Activated CD4-positive, alpha-beta T cell treated with anti-CD3 and anti-CD28 coated beads for 4 hours (primary cell): ENCODE measurements at places on chromosomes 1 and 21.

- no peak for DNase-seq
Measured at GRCh38 chr1:198352975-198353695, 187.3 kb downstream of the ATP6V1G3 start.

DNA sequence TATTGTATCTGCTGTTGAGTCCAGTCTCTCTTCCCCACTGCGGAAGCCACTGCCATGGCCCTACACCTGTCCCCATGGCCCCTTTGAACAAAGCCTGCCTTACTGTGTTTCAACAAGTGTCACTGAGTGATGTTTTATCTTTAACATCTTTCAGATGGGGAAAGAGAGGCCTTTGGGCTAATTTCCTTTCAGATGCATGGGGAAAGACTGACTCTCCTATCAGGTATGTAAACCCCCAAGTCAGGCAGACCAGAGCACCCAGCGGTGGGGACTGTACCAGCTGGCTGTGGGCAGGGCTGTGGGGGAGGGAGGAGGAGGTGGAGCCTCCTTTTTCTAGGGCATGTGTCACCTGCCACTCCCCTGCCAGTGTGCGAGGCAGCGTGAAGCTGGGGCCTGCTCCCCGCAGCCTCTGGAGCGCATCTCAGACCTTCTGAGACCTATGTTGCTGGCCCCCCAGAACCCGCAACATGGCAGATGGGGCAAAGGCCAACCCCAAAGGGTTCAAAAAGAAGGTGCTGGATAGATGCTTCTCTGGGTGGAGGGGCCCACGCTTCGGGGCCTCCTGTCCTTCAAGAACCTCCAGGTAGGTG lies at the start of gene PLA2G2F:
Gene PLA2G2F, plus strand, starts transcription at position 363 of the 590 bp plus-strand sequence. Its CDS starts 105 bp downstream, at position 468.
- DNase-seq: no peak

GRCh38 chr1:96641282-96641681 lies 80.3 kb upstream of the PTBP2 start:
- no peak for DNase-seq

DNA sequence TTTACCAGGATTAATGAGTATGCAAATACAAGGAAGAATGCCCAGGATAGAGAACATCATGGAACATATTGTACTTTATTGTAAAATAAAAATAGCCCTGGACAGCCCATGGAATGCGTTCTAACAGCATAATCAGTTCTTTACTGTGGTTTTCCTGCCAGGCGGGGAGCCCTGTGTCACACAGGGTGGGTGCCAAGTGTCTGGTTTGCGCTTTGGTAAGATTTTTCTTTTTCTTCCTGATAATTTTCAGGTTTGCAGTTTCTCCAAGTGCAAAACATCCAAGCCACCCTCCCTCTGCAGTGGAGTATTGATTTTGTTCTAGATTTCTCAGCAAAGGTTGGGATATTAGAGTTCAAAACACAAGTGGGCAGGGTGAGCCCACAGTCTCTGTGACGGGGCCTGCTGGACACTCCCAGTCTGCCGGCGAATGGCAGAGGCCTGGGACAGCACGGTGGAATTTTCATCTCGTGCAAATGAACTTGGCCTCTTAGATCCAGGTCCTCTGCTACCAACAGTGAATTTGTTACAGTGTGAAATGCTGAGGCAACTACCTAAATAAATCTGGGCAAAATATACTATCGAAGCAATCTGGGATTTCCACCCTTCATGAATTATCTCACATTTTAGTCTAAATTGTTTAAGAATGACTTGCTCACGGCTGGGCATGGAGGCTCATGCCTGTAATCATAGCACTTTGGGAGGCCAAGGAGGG lies 15.6 kb upstream of the KCNJ15 start:
- no peak for DNase-seq

GRCh38 chr1:104163912-104164476 lies 414.3 kb downstream of the AMY1C start:
- DNase-seq: no peak

GRCh38 chr1:154551474-154551873 lies 7.0 kb downstream of the UBE2Q1 start:
- no peak for DNase-seq

DNA sequence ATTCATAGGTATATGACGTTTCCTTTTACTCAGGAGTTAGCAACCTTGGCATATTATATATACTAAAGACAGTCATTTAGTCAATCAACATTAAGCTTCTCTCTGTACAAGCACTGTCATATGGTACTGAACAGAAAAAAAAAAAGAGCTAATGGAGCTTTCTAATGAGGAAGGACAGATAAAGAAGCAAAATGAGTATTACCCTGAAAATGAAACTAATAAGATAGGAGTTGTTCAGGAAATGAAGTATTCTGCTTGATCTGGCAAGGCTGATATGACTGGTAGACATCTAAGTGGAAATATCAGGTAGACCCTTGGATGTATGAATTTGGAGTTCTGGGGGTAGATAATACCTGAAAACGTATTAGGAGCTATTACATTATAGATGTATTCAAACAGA lies 4.3 kb upstream of the IKBKE start:
- DNase-seq: no peak

DNA sequence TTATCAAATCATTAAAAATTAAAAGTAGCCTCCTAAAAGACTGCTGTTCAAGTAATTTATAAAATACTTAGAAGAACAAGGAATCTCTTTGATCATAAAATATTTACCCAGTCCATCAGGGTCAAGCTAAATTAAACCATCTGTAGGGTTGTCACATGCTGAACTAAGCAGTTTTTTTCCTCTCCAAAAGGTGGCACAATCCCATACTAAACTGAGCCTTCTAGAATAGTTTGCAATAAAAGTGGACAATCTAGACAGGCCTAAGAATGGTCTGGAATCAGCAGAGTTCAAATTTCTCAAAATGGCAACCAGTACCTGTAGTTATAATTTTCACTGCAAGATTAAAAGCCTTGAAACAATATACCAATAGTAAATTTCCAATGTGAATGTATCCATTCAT lies 194.8 kb downstream of the EIF4G3 start:
- DNase-seq: no peak

DNA sequence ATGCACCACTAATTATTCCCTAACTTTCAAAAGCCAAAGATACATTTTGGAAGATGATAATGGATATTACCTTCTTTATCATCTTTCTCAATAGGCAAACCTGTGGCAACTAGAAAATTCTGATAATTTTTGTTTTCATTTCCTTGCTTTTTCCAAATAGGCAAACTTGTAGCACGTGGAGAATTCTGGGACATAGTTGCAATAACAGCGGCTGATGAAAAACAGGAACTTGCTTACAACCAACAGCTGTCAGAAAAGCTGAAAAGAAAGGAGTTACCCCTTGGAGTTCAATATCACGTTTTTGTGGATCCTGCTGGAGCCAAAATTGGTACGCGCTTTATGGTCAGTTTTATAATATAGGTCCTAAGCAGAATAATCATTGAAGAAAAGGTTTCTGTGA lies 1.5 kb downstream of the FPGT start:
- DNase-seq: no peak

DNA sequence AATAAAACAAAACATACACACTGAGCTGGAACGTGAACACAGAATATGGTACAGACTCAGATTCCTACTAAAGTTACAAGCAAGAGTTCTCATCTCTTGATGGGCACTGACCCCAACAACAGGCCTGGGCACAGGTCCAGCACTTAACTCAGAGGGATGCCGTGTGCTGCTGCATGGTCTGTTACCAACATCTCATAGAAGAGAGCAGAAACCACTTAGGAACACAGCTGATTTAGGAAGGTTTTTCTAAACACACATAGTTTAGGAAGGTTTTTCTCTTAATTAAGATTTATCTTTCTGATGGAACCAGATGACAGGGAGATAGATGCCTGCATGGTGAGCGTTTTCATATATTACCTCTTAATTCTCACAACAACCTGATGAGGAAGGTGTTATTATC lies 1.5 kb downstream of the GCLM start:
- no peak for DNase-seq

GRCh38 chr1:206699626-206700025 lies 14.9 kb downstream of the MAPKAPK2 start:
- DNase-seq: no peak

- DNase-seq: no peak
Measured at GRCh38 chr1:182415789-182416188, 15.3 kb upstream of the TEDDM1 start.

- no peak for DNase-seq
Measured at GRCh38 chr21:29264721-29265120, 34.0 kb upstream of the BACH1 start.

- DNase-seq: no peak
Measured at GRCh38 chr1:54328066-54328636, 78.0 kb downstream of the SSBP3 start.

- no peak for DNase-seq
Measured at GRCh38 chr1:202680586-202681352, 29.5 kb downstream of the SYT2 start.

GRCh38 chr1:119631086-119631432 lies 17.0 kb downstream of the ZNF697 start:
- DNase-seq: no peak

DNA sequence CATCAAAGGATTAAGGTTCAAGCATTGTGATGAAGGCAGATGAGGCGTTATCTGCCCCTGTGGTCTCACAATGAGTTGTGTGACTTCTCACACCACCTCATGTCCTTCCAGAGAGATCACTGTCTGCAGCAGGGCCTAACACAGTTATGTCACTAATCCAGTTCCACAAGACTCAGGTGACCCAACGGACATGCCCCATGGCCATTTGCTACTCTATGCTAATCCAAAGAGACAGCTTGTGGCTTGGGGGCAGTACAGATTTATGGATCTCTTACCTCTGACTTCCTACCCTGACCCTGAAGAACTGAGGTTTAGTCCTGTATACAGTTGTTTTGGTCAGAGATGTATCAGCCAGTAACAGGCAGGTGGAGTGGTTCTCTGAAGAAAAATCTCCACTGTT lies 147.1 kb downstream of the GLUL start:
- no peak for DNase-seq

- DNase-seq: no peak
Measured at GRCh38 chr1:63304410-63304809, 18.0 kb upstream of the FOXD3 start.

GRCh38 chr1:81803431-81804110 lies 2.8 kb downstream of the ADGRL2 start:
- DNase-seq: no peak

DNA sequence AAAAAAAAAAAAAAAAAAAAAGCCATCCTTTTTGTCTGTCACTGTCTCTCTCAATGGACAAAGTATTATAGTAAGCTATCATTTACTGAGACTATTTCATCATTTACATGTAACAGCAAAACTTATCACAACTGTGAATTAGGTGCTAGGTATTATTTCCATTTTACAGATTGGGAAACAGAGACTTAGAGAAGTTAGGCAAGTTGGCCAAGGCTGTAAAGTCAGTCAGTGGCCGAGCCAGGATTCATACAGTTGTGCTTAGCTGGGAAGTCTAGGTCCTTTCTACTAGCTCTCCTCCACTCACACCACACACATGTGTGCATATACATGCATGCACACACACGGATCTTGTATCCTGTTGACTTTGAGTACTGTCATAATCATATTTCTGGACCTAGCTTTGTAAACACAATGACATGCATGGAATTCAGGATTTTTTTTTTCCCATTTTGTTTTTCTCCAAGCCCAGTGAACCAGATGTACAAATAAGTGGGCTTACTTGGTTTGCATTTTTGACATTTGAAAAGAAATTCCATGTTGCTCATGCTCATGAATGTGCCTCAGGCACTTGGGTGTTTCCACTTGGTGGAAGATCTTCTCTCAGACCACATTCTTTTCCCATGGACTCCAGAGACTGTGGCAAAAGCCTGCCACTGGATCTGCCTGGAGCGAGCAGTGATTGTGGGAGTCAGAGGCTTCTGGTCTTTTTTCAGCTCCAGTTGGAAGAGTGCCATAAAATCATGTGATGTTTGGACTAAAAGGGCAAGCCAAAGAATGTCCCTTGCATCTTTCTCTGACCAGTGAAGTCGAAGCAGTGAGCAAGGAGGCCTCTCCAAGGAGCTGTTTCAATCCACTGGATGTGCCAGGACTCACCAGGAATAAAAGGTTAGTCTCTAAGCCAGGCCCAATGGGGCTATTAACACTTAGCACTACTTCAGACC lies 61.7 kb upstream of the DNAJC6 start:
- no peak for DNase-seq

GRCh38 chr1:173149887-173150286 lies 57.2 kb downstream of the TNFSF4 start:
- no peak for DNase-seq

- no peak for DNase-seq
Measured at GRCh38 chr1:237018896-237019295, 14.7 kb upstream of the MT1HL1 start.

GRCh38 chr1:47675721-47676120 lies 237.9 kb downstream of the FOXD2 start:
- no peak for DNase-seq

GRCh38 chr1:90282811-90283210 lies 287.9 kb downstream of the ZNF326 start:
- no peak for DNase-seq

DNA sequence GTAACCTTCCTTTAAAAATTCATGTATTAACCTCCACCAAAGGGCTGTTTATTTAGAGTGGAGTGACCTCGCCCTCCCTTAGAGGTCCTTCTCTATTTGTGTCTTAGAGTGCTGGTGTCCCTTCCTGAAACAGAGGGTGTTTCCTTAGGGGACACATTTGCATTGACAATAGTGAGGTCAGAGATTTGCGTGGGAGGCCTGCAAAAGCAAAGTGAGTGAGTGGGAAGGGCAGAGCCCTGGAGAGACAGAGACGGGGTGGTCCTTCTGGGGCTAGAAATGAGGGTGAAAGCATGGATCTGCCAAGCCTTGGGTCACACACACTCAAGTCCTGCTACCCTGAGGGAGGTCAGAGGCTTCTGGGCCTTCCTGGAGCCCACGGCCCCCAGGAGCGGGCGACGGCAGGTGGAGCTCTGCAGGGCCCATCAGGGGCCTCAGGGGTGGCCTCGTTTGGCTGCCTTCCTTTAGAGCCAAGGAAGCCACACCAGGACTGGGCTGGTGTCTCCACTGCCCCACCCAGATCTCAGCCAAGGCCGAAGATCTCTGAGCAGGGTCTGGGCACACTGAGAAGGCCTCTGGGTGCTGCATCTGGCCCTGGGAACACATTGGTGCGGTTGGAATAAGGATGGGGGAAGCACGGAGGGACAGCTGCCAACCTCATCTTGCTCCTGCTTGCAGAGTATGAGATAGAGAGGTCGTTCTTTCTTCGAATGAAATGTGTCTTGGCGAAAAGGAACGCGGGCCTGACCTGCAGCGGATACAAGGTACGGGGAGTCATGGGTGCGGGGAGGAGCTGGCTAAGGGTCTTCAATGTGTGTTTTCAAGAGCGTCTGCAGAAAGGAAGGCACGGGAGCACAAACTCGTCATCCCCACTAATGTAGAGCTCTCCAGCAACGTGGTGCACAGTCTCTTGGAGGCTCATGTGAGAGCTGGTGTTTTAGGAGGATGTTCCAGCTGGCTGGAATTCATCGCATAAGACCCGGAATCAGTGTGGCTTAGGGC lies 23.8 kb downstream of the SIM2 start:
- DNase-seq: no peak

- no peak for DNase-seq
Measured at GRCh38 chr1:39094685-39095084, 68.5 kb downstream of the NDUFS5 start.
